SK-N-SH treated with all-trans-retinoic acid at 6 μM for 48 hours (cell line): ENCODE measurements at places on chromosomes 5 and 9.

GRCh38 chr5:98638701-98639100, 134.8 kb upstream of the RGMB start:
- no peak for ATAC-seq

GRCh38 chr5:133203317-133204305, 151.8 kb downstream of the HSPA4 start:
- no peak for ATAC-seq

- ATAC-seq = no peak
Observed at GRCh38 chr5:35554016-35554415, 63.6 kb upstream of the SPEF2 start.

- ATAC-seq = no peak
Observed at GRCh38 chr9:16364347-16364746, 506.1 kb downstream of the BNC2 start.

DNA sequence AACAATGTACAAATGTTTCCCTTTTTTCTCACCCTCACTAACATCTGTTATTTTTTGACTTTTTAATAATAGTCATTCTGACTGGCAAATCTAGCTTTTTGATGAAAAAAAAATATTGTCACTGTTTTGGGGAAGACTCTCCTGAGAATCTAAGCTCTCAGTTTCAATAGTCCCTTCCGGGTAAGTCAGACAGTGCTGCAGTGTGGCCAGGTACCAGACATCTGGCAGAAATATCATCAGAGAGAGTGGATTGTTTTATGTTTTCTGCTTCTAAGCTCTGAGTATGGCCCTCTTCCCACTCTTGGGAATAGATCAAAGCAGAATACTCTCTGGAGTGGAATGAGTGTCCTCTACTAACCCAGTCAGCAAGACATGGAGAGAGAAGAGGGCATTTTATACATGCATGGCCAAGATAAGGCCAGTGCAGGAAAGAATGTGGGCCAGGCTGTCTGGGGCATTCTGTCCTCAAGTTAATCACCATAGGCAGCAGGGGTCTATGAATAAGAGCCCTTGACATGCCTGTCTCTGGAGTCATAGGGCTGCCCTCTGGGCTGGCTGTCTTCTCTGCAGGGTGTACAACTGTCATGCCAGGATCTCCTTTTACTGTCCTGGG, 38.5 kb upstream of the OR2S2 start:
- peak; percentile 51 for ATAC-seq
